ENCODE measurements at places on chromosomes 1 and 21.

DNA sequence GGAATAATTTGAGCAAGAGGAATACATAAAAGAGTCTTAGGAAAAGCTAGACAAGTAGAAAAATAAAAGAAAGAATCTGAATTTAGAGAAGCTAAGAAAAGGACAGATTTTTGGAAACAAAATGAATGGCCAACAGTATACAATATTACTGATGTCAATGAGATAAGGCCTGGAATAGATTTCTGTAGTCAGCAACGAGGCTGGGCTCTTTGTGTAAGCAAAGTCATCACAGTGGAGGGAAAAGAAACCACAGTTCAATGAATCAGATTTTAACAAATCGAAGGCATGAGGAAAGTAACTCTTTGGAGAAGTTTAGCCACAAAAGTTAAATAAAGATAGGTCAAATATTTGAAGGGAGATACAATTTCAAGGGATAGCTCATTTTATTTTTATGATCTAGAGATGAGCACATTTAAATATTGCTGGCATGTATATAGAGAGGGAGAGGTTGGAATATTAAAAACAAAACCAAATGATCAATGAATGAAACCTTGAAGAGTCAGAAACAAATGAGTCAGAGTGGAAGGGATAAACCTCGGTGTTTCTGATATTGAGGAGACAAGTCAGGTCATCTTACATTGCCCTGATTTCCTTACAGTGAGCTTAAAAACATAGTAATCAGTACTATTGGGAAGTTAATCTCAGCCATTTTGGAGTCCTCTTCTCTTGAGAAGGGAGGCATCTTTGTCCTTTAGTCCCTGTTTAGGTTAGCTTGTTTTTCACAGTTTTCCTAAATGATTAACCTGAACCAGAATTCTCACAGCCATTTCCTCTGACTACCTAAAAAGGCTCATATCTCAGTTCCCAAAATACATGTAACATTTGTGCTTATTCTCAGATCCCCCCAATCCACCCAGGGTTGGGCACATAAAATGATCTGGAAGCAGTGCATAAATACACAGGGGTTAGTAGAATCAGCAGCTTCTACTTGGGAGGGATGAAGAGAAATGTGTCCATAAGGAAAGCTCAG, 620.0 kb upstream of the B3GALT2 start:
- DNase-seq: no peak

GRCh38 chr1:54110996-54111395, 41.8 kb downstream of the CDCP2 start:
- no peak for DNase-seq

GRCh38 chr1:204495078-204495753, 611 bp upstream of the PIK3C2B start:
- no peak for DNase-seq

DNA sequence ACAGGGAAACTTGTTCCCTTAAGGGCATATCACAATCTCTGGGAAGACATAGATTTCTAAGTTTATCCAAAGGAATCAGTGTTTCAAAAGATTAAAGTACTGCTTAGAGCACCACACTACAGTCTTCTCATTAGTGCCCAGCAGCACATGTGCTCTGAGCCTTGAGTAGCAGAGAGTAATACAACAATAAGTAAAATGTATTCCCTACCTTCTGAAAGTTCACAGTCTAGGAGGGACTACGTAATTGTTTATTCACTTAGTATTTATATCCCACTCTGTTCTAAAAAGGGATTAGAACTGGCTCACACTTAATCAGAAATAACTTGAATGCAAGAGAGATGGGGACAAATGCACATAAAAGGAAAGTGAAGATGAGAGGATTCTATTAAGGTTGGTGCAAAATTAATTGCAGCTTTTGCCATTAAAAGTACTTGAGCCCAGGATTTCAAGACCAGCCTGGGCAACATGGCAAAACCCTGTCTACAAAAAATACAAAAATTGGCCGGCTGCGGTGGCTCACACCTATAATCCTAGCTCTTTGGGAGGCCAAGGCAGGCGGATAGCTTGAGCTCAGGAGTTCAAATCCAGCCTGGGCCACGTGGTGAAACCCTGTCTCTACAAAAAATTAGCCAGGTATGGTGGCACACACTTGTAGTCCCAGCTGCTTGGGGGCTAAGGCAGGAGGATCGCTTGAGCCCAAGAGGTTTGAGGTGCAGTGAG, 9.0 kb downstream of the SYNC start:
- DNase-seq: no peak

DNA sequence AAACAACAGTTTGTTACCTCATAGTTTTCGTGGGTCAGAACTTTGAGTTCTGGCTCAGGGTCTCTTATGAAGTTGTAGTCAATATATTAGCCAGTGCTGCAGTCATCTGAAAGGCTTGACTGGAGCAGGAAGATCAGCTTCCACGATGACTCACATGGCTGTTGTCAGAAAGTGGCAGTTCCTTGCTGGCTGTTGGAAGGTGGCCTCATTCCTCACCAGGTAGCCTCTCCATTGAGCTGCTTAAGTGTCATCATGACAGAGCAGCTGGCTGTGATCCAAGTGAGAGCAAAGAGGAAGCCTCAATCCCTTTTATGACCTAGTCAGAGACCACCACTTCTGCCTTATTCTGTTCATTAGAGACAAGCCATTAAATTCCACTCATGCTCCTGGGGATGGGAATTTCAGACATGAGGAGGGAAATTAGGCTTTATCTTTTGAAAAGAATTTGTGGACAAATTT, 5.6 kb downstream of the OSBPL9 start:
- DNase-seq: no peak

DNA sequence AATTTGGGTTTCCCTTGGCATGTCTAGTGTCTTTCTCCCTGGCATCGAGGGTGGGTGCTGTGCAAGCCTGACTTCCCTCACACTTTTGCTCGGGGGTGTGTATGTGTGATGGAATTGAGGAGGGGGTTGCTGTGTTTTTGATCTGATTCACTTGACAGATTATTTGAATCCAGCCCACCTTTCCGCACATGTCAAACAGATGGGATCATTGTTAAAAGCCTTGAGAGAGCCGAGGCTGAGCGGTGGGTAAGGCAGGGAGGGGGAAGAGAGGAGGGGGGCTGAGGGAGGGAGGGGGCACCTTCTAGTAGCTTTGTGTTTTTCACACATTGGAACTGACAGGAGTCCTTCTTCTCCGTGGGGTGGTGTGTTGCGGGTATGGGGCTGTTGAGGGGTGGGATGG, 90.0 kb downstream of the PAPPA2 start:
- no peak for DNase-seq

DNA sequence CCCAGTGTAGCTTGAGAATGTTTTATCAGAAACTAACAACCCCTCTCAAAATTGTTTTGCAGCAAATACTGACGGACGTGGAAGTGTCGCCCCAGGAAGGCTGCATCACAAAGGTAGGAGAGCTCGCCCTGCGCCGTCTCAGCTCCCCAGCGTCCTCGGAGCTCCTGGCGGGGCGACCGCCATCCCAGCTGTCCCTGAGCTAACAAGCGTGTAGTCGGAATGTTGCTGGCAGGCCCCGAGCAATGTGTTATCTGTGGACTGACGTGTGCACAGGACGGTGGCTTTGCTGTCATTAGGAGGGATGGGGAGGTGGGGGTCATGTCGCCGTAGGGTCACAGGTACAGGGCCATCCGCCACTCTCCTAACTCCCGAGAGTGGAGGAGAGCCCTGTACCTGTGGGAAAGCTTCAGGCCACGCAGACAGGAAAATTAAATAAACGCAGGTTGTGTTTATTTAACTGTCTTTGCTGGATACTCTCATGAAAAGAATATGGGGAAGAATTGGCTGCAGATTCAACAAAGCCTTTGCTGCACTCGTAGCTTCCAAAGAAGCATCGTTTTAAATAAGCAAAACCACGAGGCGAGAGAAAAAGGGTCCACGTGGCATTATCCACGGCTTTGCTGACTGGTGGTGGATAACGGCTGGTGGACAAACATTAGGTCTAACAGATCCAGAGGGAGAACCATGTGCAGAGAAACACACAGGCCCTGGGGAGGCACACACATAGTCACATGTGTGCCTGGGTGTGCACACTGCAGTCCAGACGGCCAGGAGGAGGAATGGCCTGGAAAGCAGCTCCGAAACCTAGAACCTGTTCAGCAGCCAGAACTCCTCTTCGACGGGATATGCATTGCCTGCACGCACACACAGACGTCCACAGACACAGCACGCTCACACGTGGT, 175.3 kb downstream of the PRDM16 start:
- no peak for DNase-seq

GRCh38 chr1:244049162-244050013, 1.7 kb upstream of the ZBTB18 start:
- peak; percentile 86 for DNase-seq

DNA sequence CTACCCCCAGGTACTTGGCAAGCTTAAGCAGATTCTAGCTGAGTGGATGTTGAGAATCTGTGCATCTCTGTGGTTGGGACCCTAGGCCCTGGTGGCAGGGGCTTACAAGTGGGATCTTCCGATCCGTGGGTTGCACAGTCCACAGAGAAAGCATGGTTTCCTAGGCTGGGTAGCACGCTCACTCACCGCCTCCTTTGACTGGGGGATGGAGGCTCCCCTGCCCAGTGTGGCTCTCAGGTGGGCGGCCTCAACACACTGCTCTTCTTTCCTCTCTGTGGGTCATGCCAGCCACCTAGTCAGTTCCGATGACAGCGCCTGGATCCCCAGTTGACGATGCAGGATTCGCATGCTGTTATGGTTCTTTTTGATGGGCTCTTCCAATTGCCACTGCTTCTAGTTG, 639.5 kb upstream of the ADAMTS5 start:
- DNase-seq: no peak

DNA sequence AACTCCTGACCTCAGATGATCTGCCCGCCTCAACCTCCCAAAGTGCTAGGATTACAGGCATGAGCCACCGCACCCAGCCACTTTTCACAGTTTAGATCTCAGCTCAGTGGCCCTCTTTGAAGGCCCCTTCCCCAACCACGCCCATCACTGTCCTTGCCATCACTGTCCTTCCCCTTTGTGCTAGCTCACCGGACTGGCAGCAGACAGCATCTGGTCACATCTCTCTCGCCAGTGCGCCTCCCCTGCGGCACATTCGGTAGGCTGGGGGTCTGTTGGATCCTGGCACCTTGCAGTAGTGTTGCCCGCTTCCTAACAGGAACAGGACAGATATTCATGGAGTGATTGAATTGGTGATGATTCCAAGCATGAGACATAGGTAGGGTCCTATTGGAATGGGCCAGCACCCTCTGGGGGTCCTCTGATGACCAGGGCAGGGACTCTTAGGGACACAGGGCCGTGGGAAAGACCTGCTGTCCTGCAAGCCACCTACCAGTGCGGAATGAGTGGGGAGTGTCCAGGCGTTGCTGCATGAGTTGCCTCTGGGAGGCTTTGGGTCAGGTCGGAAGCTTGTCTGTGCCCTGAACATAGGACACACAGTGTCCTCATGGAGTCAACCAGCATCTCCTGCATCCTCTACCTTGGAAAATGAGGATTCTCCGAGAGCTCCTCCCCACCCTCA, 178.8 kb upstream of the VAMP3 start:
- peak; percentile 24 for DNase-seq

GRCh38 chr1:165678509-165678908, 19.9 kb downstream of the ALDH9A1 start:
- no peak for DNase-seq

- DNase-seq: no peak
Measured at GRCh38 chr1:162625679-162626078, 6.6 kb upstream of the DDR2 start.

- DNase-seq: no peak
Measured at GRCh38 chr21:14836950-14837349, 227.8 kb downstream of the NRIP1 start.

DNA sequence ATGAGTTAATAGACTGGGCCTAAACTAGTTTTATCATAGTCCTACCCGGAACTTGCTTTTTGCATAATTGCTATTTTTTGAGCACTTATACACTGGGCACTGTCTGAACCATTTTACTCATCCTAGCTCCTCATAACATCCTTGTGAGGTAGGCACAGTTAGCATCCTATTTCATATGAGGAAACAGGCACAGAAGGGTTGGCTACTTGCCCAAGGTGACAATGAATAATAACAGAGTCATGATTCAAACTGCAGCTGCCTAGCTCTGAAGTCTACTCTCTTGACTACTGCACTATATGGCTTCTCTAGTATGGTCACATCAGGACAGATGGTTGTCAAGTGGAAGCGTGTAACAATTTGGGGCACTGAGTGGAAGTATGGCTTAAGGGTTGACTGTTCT, 18.2 kb upstream of the RC3H1 start:
- peak; percentile 58 for DNase-seq

GRCh38 chr1:183569801-183570200, 20.5 kb downstream of the NCF2 start:
- no peak for DNase-seq

GRCh38 chr1:100483230-100483629, 54.7 kb upstream of the GPR88 start:
- DNase-seq: no peak

- no peak for DNase-seq
Measured at GRCh38 chr1:208218237-208219097, 25.7 kb downstream of the PLXNA2 start.

Data from Peyer's patch (tissue), 4 donors.